ENCODE measurements at places on chromosomes 7 and 10.

GRCh38 chr7:141624763-141625162 lies 73.6 kb downstream of the AGK start:
- DNase-seq, result no peak

DNA sequence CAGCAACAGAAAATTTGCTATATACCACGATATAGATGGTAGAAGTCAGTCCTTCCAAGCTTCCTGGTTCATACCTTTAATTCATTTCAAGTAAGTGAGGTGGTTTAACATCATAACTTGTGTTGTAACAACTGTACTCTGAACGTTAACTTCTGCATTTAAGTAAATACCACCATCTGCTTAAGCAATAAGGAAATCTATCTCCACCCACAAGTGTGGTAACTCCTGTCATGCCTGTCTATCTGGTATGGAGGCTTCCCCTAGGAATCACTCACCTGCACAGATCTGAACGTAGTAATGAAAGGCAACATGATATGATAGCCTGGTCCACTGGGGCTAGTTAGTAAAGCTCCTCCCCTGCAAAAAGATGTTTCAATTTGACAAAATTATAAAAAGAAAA lies 2.3 kb downstream of the ERLIN1 start:
- DNase-seq, result no peak

GRCh38 chr10:76514321-76514720 lies 1082.9 kb downstream of the LRMDA start:
- no peak for DNase-seq

DNA sequence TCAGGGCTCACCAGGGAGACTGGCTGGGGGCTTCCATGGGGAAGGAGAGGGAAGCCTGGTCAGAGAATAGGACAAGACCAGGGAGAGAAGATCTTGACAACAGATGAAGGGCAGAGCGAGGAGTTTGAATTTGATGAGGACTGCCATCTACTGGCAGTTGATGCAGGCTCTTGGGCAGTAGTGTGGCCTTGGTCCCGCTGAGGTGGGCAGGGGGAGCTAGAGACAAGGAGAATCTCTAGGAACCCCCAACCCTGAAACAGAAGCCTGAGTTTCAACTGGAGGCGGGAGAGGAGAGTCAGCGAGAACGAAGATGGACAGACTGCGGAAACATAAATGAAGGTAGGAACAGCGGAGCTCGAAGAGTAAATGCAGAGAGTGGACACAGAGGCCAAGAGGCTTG lies 81.0 kb downstream of the PPP1R3C start:
- peak; percentile 51 for DNase-seq

GRCh38 chr10:15485027-15485426 lies 113.9 kb upstream of the FAM171A1 start:
- no peak for DNase-seq

GRCh38 chr10:49080071-49080470 lies 35.3 kb downstream of the VSTM4 start:
- peak; percentile 68 for DNase-seq

DNA sequence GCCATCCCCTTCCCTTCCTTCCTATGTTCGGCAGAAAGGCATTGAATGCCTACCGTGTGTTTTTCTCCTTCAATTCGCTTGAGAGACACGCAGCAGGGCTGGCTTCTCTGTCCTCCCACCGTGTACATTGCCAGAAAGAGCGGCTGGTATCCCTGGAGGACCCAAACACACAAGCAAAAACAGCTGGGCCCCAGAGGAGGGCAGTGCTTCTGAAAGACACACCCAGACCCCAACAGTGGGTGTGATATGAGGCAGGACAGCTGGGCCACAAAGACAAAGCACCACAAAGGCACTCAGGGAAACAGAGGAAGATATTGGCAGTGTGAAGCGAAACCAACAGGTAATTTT lies 133.1 kb upstream of the SH2B2 start:
- no peak for DNase-seq
